ENCODE measurements at places on chromosomes 4 and X.
A peak's percentile ranks its signal among the peaks of the same experiment; 100 is the strongest.

DNA sequence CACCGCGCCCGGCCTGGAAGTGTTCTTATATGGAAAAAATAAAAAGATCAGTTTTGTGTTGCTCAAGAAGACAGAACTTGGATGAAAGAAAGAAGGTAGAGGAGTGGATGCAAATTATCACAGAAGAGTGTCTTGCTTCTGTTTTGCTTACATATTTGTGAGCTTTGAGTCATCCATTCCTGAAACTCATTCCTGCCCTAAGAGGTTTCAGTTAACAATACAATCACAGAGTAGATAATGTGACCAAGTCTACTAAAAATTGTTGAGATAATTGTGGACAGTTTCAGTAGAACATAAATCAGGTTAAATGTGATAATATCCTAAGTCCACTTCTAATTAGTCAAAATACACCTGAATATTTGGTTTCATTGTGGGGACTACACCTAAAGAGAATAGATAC lies 26.4 kb upstream of the LRCH2 start:
- no peak for DNase-seq

DNA sequence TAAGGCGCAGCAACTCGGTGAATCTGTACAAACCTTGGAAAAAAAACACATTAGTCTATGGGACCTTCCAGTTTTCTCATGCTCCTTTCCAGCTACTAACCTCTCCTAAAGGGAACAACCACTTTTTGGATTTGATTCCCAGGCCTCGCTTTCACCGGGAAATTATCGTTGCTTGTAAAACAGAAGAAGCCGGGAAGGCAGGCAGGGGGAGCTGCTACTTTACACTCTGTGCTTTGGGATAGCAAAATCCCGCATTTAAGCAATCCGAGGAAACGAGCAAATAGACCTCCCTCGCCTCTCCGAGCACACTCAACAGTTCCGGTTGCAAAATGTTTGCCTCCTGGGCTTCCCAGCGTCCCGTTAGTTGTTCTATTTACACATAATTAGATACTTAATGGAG lies 1.2 kb downstream of the CD38 start:
- peak; percentile 17 for DNase-seq

GRCh38 chr4:4720646-4721045 lies 138.8 kb upstream of the MSX1 start:
- no peak for DNase-seq

DNA sequence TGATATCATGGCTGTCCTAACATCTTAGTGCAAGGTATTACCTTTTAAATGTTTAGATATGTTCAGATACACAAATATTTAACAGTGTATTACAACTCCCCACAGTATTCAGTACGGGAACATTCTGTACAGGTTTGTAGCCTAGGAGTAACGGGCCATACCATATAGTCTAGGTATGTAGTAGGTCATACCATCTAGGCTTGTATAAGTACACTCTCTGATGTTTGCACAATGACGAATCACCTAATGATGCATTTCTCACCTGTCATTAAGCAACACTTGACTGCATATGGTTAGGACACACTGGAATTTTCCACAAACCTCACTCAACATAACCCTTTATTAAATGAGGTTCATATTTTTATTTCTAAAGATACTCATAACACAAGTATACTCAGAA lies 67.7 kb downstream of the THOC2 start:
- no peak for DNase-seq

DNA sequence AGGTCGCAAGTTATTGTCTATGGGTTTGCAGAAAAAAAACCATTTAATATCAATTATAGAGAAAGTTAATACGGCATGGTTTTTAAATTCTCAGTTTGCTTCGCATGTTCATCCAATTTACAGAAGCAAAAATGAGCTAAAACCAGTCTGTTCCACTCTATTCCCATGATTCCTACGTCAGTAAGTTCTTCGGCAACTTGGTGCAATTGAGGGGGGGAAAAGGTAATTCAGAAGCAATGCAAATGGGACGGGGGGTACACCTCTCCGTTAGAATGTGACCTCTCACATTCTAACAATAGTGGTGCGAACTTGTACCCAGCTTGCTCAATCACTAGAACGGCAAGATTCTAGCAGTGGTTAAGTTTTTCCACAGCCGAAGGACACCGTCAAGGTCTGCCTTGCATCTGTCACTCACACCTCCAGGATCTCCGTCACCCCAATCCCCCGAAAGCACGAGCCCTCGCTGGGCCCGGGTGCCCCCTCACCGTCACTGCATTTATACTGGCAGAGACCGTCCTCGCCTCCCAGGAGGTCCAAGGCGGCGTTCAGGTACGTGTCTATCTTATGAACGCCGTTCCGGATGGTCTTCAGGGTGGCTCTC lies 653 bp downstream of the PLA2G12A start:
- DNase-seq: no peak

DNA sequence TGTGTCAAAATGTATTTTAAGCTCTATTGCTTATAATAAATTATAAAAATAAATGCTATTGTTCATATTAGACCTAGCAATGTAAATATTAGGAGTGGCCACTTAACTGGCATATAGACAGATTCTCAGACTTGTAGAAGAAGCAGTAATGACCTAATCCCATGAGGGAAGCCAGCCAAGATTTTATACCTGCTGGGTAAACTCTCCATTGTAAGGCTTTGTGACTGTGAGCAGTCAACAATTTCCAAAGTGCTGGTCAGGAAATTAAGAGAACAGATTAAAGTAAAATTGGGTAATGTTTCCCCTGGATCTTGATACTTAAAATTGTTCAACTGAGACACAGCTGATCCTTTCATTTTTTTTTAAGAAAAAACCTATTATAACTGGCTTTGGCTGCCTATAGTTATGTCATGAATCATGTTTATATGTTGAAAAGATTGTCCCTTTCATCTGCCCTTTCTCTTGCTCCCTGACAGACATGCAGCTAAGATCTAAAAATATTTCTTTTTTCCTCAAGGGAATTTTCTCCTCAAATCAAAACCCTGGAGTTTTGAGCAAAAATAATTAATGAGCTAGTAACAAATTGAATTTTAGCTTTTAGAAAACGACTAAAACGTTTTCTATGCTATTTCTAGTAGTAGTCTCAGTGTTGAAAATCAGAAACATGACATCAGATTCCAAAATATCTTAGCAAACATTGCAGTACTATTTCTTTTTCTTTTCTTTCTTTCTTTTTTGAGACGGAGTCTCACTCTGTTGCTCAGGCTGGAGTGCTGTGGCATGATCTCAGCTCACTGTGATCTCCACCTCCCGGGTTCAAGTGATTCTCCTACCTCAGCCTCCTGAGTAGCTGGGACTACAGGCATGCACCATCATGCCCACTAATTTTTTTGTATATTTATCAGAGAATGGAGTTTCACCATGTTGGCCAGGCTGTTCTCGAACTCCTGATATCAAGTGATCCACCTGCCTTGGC lies 77.9 kb downstream of the ADGRL3 start:
- DNase-seq: no peak

DNA sequence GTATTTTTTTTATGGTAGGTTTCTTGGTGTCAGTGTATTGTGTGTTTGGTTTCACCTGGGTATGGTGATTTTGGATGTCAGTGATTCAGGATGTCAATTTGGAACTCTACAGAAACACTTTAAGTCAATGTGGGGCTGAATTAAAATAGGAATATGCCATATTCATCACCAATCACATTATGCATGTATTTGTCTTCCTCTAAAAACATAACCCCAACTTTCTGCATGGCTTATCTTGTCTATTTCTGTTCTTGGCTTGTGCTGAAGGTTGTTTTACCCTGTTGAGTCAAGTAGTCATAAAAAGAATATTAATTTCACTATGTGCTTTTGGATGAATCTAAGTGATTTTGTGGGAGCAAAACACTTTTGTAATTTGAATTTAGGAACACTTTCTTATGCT lies 19.0 kb downstream of the ZNF721 start:
- DNase-seq: no peak

DNA sequence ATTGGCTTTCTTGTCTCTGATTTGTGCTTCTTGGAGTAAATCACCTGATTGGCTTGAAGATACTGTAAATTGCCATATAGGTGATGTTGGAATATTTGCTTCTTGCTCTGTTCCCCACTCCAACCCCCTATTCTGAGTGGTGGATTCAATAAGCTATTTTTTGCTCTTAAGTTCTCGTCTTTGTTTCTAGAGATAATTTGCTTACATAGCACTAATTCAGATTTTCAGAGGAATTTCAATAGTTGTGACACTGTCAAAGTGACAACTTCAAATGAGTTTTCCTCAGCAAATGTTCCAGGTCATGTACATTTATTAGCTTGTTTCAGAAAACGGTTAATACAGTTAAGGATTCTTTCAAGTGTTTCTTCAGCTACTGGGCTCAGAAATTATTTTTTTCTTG lies 18.6 kb downstream of the LANCL3 start:
- no peak for DNase-seq

- no peak for DNase-seq
Measured at GRCh38 chr4:87851953-87852352, 19.2 kb downstream of the MEPE start.

- no peak for DNase-seq
Measured at GRCh38 chr4:129490516-129490915, 394.6 kb downstream of the C4orf33 start.

- no peak for DNase-seq
Measured at GRCh38 chr4:114038762-114039387, 59.4 kb upstream of the ARSJ start.

GRCh38 chr4:24968278-24968677 lies 55.4 kb upstream of the CCDC149 start:
- DNase-seq: no peak

GRCh38 chr4:7075962-7076695 lies 8.3 kb upstream of the GRPEL1 start:
- DNase-seq: no peak

DNA sequence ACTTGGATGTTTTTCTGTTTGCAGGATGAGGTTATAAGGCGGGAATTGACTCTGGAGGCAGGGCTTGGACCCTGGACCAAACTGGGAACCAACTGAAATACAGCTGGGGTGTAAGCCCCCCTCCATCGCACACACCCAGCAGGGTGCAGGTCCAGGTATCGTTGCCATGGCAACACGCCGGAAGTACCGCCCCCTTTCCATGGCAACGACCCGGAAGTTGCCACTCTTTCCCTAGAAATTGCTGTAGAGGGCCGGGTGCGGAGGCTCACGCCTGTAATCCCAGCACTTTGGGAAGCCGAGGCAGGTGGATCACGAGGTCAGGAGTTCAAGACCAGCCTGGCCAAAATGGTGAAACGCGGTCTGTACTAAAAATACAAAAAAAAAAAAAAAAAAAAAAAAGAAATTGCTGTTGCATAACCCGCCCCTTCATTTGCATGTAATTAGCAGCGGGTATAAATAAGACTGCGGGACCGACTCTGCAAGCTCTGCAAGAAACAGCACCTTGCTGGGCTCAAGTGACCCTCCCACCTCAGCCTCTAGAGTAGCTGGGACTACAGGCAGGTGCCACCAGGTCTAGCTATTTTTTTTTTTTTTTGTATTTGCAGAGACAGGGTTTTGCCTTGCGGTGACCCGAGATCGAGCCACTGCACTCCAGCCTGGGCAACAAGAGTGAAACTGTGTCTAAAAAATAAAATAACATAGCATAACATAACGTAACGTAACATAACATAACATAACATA lies 139.6 kb downstream of the CRLF2 start:
- no peak for DNase-seq

- no peak for DNase-seq
Measured at GRCh38 chr4:72702948-72703347, 133.9 kb upstream of the ADAMTS3 start.

DNA sequence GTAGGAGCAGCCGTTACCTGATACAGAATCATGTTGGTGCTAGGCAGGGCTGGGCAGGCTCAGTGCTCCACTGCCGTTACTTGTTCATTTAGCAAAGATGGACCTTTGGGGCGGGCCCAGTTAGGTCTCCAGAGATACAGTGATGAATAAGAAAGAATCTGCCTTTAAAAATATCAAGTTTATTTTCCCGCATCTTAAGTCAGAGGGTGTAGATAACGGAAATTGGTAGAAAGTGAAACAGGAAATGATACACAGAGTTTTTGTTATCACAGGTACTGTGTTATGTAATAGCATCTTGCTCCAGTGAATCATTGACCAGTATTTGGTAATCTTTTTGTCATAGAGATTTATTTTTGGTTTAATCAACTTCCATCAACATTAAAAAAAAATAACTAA lies 5.5 kb downstream of the TMEM131L start:
- DNase-seq: no peak

DNA sequence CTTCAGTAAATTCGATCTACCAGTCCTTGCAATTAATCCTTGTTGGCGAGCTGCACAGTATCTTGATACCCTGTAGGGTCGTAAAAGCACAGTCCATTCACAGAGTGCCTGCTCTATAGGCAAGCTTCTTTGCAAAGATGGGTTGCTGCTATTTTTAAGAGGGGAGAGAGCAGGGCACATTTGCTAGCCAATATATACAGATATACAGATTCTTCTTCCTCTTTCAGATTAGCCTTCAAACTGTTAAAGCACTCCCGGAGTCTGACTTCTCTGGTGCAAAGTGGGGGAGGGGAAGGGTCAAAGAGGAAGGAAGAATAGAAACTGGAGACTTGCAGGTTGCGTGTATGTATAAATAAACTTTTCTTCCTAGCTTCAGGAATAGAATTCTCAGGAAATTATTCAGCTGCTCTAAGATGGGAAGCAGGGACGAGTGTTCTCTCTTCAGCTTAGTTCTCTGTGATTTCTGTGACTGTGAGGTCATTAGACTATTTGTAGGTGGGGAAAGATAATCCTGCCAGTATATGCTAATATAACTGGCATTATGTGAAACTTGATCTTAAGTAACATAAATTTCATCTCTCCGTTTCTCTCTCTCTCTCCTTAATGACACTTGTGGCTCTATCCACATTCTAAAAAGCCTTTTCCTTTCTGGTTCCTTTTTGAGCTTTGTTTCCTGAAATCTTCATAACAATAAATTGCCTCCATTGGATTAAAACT lies at the start of gene CYSLTR1:
Gene CYSLTR1, minus strand, starts transcription at position 242 of the 717 bp plus-strand sequence. CDS start 53,865 bp downstream, outside the sequence.
- no peak for DNase-seq

GRCh38 chrX:31837445-31838049 lies 765.7 kb upstream of the FTHL17 start:
- DNase-seq: no peak
